ENCODE measurements at places on chromosomes 2 and 18.

GRCh38 chr2:46010223-46010924 is 286.8 kb upstream of the EPAS1 start:
- no peak for DNase-seq

DNA sequence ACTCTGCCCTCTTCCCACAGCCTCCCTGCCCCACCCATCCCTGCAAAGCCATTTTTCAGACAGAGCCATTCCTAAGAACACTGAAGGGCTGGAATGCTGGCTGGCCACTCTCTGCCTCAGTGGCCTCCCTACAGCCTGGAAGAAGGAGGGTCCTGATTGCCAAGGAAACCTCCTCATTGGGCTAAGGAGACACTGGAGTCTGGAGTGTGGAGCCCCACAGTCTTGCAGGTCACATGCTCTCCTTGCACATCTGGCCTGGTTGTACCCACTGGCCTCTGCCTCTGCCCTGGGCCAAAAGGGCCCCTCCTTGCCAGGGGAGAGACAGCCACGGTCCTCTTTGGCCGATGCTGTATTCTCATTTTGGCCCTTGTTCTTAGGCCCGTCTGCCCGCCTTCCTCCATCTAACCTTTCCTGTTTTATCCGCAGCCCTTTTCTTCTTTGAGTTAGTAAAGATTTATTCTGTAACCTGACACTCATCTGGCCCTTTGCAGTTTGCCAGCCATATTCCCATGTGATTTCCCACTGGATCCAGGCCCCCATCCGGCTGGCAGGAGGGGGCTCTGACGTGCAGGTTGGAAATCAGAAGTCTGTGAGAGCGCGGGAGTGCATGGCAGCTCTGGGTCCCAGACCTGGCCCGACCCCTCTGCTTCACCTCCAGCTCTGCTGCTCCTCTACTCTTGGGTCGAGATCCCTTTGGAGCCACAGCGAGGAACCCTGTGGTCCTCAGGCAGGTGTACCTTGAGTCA is 11.0 kb upstream of the CATIP start:
- no peak for DNase-seq

- no peak for DNase-seq
Observed at GRCh38 chr2:23446916-23447315, 61.9 kb downstream of the KLHL29 start.

DNA sequence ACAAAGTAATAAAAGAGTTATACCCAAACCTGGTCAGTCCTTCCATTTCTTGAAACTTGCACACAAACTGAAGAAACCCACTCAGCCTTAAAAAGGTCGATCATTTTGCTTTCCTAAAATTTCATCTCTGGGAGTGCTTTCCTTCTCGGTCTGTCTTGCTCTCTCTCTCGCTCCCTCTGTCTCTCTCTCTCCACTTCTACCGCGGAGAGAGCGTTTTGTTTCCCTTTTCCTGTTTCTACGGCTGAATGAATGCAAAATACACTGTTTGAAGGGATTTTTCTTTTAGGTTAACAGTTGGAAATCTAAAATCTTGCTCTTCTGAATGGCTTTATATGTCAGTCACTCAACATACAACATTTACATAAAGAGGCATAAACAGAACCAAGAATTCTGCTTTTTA is 424.2 kb downstream of the TGIF1 start:
- no peak for DNase-seq

- DNase-seq = no peak
Observed at GRCh38 chr2:67516899-67517530, 119.9 kb downstream of the ETAA1 start.

- DNase-seq = no peak
Observed at GRCh38 chr2:70094171-70094977, 7.1 kb downstream of the PCBP1 start.

GRCh38 chr2:84995826-84996225 is 24.9 kb downstream of the KCMF1 start:
- no peak for DNase-seq

GRCh38 chr18:45386041-45386655 is 229.1 kb upstream of the SLC14A2 start:
- DNase-seq = no peak

DNA sequence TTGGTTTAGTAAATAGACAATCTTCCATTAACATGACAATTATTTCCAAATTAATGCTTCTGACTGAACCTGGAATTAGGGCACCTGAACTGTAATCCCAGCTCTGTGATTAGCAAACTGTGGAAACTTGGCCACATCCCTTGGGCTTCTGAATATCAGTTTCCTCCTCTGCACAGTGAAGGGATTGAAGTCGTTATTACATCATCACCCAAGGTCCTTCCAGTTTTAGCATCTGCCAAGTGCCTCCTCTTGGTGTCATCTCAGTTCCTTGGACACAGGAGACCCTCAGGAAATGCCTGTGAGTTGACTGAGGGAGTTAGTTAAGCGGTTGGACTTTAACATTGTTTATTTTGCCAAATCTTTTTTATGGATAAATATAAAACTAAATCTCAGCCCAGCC is 64.8 kb downstream of the MOGAT1 start:
- DNase-seq = no peak

- DNase-seq = no peak
Observed at GRCh38 chr18:37435996-37436395, 129.6 kb downstream of the CELF4 start.

DNA sequence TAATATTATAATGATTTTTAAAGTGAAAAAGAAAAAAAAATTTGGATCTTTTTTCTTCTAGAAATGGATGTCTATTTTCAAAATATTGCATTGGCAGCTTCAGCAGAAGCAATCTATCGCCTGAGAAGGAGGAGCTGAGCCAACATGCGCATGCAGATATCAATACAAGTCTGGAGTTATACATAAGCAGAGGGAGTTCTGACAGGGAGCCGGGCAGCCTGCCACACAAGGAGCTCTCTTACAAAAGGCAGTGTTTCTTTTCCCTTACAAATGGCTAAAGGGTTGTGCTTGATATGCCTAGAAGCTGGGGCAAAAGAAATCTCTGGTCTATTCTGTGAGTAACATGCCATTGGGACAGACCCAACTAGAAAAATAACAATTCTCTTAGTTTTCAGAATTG is 291.9 kb upstream of the TRIB2 start:
- no peak for DNase-seq

DNA sequence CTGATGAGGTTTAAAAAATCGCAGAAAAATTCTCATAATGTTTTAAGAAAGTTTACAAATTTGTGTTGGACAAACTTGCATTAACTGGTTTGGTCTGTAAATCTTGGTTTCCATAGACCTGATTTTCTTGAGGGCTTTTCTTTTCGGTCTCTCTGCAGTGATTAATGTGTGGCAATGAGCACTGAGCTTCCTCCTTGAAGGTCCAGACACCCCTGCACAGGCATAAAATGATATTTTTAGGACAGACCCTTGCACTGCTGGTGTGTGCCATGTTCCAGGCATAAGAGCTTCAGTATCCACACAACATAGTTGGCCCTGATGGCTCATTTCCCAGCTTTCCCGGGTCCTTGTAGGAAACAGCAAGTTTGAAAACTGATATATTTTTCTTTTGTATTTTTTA is 33.7 kb downstream of the MRPL33 start:
- DNase-seq = no peak

DNA sequence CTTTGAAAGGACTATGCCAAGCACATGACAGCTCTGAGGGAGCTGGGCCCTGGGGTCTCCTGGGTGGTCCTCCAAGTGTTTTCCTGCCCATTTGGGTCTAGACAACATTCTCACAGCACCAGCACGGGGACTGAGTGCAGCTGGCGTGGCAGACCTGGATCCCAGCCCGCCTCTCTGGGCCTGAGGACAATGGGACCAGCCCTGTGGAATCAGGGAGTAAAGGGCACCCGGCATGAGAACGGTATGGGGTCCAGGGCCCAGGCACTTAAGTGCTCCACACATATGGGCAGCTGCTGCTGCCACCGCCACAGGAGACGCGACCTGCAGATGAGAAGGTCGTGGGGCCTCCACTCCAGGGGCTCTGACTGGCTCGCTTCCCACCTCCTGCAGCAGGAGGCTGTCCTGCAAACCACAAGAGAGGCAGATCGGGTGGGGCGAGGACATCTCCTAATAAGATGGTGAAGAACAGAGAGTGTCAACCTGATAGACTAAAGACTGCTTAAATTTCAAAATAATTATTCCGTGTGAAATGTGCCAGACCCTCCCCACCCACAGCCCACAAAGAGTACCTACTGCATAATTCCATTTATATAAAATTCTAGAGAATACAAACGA is 46.3 kb downstream of the FAM178B start:
- DNase-seq = no peak

- DNase-seq = peak; percentile 40
Observed at GRCh38 chr2:54722641-54723040, 821 bp upstream of the EML6 start.

GRCh38 chr2:14781142-14781541 is 148.6 kb downstream of the LRATD1 start:
- no peak for DNase-seq

- no peak for DNase-seq
Observed at GRCh38 chr2:130363479-130363878, 7.6 kb downstream of the PTPN18 start.

DNA sequence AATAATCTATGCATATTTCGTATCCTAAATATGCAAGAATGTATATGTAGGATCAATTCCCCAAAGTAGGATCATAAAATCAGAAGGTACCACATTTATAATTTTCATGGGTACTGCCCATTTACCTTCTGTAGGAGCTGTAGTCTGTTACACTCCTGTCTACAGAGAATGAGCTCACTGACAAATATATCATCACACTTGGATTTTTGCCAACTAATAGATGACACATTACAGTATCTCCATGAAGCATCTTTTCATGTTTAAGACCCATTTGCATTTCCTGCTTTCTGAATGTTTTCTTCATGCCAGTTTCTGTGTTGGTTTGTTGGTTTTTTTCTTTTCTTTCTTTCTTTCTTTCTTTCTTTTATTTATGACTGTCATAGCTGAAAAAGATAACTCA is 70.9 kb upstream of the EML6 start:
- no peak for DNase-seq

- peak; percentile 65 for DNase-seq
Observed at GRCh38 chr2:98806236-98806697, 75.3 kb upstream of the MGAT4A start.

DNA sequence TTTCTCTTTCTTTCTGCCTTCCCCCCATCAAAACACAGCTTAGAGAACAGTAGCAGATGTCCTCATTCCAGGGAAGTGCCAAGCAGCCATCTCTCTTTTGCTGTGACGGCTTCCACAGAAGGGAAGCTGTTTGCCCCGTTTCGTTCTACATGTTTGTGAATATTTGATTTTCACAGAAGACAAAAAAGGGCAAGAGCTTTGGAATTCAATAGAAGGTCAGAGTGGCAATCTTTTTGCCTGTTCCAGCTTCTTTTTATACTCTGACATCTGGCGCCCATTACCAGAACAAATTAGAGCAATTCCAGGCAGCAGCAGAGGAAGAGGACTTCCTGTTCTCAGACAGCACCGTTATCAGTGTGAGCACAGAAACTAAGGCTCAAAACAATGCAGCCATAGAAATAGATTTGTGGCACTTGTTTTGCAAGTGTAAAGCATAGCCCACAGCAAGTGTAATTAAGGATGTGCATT is 79.0 kb upstream of the CDH19 start:
- no peak for DNase-seq

DNA sequence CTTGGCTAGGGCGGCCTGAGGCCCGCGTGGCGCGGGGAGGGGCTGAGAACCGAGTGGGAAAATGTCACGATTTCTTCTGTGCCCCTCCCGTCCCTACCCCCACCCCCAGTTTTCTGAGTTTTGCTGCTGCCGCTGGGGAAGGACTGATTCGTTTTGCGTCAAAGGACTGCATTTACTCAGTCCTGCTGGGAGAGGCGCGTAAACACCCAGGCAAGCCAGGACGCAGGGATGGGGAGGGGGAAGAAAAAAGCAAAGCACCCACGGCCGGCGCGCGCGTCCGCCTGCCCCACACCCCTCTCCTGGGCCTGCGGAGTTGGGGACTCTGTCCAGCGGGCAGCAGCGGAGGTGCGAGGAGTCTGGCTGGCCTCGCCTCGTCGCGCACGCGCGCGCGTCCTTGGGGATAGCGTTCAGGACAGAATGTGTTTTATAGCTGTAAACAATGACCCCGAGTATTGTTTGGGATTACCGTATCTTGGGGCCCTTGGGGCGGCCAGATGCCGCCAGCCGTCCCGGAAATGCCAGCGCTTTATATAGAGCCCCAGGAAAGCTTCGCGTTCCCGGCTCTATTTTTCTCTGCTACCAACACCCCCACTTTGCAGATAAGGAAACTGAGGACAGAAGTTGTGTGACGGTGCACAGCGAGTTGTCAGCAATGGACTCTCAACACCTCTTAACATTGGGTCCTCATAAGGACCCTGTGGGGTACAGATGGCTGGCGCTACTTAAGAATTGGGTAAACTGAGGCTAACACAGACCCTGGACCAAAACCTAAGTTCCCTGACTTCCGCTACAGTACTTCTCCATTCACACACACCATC is 1.7 kb upstream of the FOSL2 start:
- DNase-seq = peak; percentile 73
